ENCODE measurements at places on chromosomes 4 and X.

DNA sequence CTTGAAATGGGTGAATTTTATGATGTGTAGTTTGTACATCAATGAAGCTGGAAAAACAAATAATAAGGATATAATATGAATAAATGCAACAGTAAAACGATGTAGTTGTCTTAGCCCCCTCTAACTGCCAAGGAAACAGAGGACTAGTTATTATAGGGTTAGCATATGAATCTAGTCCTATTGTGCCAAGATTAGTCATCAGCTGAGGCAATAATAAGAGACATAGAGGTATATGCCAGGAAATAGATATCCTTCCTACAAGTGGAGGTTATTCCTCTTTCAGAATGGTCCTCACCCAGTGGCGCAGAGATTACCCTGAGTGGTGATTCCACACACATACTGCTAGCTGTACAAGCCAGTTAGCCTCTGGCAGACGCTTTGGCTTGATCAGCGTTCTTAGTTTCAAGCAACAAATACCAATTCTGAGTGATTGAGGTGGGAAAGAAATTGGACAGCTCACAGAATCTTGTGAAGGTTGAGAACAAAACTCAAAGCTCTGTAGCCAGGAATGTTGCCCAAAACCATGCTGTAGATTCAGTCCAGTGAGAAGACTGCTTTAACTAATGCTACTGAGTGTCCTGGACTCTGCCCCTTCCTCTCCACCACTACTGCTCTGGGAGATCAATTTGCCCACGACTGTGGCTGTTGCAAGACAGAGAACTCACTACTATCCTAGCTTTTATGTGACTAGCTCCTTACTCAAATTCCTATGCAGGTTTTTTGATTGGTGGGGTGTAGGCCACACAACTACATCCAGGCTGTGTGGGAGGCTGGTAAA lies 27.0 kb upstream of the ZNF280C start:
- no peak for DNase-seq

DNA sequence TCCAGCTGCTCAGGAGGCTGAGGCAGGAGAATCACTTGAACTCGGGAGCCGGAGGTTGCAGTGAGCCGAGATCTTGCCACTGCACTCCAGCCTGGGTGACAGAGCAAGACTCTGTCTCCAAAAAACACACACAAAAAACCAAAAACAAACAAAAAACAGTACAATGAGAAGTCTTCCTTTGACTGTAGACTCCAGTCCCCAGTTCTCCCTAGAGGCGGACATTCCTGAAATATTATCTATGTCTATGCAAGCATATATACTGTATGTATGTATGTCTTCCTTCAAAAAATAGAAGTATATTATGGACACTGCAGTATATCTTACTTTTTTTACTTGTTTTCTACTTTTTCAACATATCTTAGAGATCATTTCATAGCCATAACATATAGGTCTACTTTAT lies 10.2 kb upstream of the FGF2 start:
- DNase-seq, result no peak

DNA sequence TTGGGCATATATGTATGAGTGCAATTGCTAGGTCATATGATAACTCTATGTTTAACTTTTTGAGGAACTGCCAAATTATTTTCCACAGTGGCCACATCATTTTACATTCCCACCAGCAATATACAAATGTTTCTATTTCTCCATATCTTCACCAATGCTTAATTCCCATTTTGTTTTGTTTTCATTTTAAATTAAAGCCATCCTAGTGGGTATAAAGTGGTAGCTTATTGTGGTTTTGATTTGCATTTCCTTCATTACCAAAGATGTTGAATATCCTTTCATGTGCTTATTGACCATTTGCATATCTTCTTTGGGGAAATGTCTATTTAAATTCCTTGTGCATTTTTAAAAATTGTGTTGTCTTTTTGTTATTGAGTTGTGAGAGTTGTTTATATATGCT lies 36.7 kb upstream of the SCOC start:
- DNase-seq, result no peak

DNA sequence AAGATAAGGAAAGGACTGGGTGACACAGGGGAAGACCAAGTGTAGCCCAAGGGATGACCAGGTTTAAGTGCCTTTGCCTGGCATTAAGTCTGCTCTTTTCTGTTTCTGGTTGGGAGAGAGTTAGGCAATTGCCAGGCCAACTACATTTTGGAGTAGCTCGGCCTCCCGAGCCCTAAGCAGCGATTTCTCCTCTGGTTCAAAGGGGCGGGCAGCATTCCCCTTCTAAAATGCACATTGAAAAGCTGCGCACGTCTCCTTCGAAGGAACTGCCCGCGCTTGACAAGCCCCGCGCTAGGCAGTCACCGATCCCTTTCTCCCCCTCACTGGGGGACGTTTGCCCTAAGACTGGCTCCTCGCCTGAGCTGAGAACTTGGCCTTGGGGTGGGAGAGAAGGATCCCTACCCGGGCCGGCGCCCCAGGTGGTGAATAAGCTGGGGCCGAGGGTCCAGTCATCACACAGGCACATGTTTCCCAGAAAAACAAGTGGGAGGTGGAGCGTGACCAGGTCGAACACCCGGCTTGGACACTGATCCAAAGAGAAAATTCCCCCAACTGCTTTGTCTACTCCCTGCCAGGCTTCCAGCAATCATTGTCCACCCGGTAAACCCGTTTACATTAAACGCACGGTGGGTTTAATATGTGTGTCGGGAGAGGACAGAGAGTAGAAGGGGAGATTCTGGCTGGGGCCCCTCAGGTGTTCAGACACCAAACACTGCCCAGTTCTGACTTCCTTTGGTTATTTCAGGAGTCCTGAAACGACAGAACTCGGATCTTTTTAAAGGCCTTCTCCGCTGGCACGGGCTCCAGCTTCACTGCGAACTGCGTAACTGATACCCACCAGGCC lies 4.0 kb downstream of the ARX start:
- DNase-seq, result no peak

DNA sequence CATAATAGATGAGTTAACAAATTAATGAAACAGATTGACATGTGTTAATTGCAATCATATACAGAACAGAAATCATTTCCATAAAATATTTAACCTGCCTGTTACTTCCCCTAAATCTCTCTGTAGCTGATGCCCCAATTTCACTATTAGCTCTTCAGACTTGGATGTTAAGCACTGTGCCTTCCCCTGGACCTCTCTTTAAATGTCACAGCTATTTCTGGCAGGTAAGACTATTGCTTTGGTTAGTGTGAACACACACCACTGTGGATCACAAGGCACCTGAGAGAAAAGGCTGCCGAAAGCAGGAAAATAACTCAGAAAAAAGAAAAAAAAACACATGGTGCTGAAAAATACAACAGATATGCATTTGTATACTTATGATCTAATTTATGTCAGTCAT lies 91.3 kb downstream of the SNCA start:
- no peak for DNase-seq

GRCh38 chr4:75821966-75822365 lies 80.3 kb downstream of the PPEF2 start:
- DNase-seq, result no peak

GRCh38 chr4:20423420-20423819 lies 171.7 kb downstream of the SLIT2 start:
- DNase-seq, result no peak

DNA sequence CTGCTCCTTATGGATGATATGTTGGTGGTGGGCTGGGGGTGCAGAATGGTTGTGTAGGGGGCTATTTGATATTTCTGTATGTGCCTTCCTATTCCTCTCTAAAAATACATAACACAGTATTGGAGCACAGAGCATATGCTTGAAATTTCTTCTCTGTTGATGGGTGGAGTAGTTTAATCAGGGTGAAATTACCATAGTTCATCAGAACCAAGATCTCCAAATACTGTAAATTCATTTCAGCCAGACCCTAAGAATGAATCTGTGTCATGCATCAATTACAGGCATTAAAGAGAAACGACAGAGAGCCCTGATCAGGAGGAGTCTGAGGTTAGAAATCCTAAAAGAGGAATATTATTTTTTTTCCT lies 25.1 kb upstream of the CCDC149 start:
- DNase-seq, result no peak

- no peak for DNase-seq
These were observed 71.5 kb downstream of the PLS3 start for GRCh38 chrX:115632455-115632854.

DNA sequence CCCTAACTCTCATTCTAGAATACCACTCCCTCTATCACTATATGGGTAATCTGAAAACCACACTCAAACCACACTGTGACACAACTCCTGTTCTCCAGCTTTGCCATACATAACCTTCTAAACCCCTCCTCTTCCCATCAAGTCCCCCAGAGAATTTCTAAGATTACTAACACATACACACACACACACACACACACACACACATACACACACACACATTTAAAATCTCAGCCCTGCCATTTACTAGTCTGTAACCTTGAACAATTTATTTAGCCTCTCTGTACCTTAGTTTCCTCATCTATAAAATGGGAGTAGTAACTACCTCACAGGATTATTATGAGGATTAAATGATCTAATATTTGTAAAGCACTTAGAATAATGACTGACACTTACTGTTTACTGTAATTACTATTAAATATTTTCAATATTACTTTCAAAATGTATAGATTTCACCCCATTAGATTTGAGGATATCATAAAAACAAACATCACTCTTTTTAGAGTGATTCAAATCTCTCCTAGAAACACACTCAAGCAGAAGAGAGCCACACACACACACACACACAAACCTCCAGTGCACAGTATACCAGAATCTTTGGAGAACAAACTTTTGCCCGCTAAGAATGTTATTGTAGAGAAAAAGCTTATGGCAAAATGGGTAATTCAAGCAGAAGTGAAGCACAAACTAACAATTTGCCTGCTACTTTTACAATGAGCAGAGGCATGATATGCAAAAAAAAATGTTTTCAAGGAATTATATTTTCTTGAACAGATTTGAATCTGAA lies 3.8 kb downstream of the ANKRD50 start:
- no peak for DNase-seq
